Brain (organoid and tissue), 16 donors: ENCODE measurements at places on chromosomes 11 and 22. TPM values are rescaled to one million over a fixed set of nuclear protein-coding genes. Genes with fewer than 3 reads are reported as not detected.

Gene NRXN2
- polyA plus RNA-seq: 117 TPM

Gene BRMS1
- 67.0 TPM for polyA plus RNA-seq

Gene CSNK2A3
- polyA plus RNA-seq: 0.59 TPM

Gene P2RY2
- 0.25 TPM for polyA plus RNA-seq

Gene BDNF
- 0.10 TPM for polyA plus RNA-seq

Gene METTL15
- 3.4 TPM for polyA plus RNA-seq

Gene CNGA4
- 6.1 TPM for polyA plus RNA-seq

Gene C22orf42
- polyA plus RNA-seq: 3.9 TPM

Gene ALG8
- polyA plus RNA-seq: 26.2 TPM

Gene MUC6
- polyA plus RNA-seq: 0.75 TPM

Gene OR5B21
- not detected for polyA plus RNA-seq

Gene BBOX1
- 9.3 TPM for polyA plus RNA-seq

Gene AP5B1
- polyA plus RNA-seq: 1.7 TPM
